Stimulated activated CD4-positive, alpha-beta T cell treated with anti-CD3 and anti-CD28 coated beads, Interleukin-1b, Interleukin-23, amount 100 ng/mL, for 1 hour (primary cell): ENCODE measurements at places on chromosomes 16 and 17.

DNA sequence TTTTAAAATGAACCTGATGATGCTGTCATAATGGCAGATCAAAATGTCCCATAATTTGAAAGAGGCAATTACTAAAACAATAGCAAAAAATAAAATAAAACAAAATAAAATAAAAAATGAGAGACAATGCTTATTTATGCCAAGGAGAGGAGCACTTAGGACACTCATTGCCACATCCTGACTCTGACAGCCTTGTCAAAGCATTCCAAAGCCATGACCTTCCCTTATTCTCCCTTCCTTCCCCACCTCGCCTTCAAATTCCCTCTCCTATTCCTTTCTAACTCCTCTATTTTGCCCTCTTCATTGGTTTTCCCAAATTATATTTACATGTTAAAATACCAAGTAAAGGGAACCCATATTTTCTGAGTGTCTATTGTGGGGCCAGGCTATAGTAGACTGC lies 220.0 kb downstream of the CDH13 start:
- no peak for DNase-seq

DNA sequence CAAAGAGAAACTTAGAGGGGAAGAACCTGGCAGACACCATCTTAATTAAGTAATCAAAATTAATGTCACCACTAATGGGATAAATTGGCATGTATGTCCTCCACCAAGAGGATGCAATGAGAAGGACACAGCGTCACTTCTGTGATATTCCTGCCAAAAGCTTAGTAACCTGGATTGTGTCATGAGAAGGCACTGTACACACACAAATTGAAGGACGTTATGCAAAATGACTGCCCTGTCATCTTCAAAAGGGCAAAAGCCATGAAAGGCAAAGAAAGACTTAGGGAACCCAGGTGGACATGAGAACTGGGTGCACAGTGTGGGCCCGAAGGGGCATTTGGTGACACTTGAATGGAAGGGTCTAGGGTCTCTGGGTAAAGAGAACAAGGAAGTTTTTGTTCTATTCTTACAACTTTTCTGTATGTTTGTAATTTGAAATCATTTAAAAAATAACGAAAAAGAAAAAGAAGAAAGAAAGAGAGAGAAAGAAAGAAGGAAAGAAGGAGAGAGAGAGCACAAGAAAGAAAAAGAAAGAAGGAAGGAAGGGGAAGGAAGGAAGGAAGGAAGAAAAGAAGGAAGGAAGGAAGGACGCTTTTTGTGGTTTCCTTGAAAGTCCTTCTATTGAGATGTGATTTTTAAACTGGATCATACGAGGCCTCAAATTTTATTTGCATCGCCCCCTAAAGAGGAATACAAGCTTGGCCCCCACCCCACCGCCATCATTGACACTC lies 4.0 kb upstream of the APOH start:
- DNase-seq = no peak

- DNase-seq = no peak
These were observed at the start of gene PRSS21 for GRCh38 chr16:2816751-2817339. PRSS21 (plus strand) TSS chr16:2817237; CDS start chr16:2817269, 32 bp downstream.

DNA sequence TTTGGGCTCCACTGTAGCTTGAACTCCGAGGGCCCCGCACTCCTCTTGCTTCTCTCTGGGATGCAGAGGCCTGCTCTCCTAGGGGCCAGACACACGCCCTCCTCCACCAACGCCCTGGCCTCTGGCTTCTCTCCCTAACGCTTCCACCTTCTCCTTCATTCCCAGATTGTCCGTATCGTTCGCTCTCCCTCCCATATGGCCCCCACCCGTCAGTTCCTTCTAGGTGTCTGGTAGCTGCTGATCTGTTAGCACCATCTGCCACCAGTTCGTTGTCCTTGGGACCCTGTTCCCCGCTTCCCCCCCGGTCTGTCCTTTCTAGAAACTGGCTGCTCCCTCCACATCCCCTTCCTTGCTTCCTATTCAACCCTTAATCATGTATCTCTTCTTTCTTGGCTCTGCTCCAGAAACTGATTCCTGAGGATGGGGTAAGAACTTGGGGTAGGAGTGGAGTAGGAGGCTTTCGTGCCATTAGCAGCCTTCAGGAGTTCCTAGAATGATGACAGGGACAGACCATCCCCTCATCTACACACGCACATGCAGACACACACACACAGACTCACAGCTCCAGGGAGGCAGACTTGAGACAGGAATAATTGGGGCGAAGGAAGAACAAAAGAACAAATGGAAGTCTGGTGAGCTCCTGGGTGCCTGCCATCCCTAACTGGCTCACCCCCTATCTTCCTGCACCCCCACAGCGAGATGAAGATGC lies 4.3 kb downstream of the ATP1B2 start:
- no peak for DNase-seq

DNA sequence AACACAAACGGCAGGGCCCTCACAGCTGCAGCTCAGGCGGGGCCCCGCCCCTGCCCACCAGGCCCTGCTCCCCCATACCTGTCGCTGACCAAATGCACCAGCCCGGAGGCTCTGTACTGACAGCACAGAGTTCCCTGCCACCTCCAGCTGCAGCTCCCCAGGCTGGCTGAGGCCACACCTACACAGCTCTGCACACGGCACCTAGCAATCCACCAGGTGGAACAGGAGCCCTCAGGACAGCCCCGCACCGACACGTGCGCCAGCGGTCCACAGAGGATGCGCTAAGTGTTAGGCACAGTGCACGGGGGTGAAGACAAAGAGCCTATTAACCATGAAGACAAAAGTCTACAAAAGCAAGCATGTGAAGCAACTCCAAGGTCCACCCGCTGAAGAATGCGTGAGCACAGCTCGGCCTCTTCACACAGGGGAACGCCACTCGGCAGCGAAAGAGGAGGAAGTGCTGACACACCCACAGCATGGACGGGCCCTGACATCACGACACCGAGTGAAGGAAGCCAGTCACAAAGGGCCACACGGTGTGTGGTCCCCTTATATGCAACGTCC lies 5.4 kb downstream of the ZCCHC14 start:
- DNase-seq = no peak

GRCh38 chr16:67910158-67910557 lies 17.1 kb downstream of the PSKH1 start:
- no peak for DNase-seq

- DNase-seq = no peak
These were observed 21.4 kb downstream of the MPRIP start for GRCh38 chr17:17063546-17064122.

DNA sequence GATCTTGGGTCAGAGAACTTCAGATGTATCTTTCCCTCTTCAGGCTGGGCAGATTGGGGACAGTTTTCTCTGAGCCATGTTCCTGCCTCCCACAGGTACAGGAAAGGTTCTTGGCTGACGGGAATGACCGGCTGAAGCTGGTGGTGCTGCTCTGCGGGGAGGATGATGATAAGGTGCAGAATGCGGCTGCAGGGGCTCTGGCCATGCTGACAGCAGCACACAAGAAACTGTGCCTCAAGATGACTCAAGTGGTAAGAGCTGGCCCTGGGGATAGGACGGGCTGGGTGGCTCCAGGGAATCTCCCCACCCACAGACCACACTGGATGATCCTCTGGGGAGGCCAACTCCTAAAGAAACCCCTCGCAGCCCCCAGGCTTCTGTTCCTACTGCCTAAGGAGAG lies 10.9 kb downstream of the SLC35G3 start:
- DNase-seq = no peak

GRCh38 chr16:83727018-83727417 lies 80.8 kb upstream of the HSBP1 start:
- DNase-seq = no peak
